Naive thymus-derived CD8-positive, alpha-beta T cell (primary cell): ENCODE measurements at places on chromosomes 2 and 18. TPM values are rescaled to one million over a fixed set of nuclear protein-coding genes. Genes with fewer than 3 reads are reported as not detected.

GRCh38 chr2:225806105-225806504 is 406.6 kb downstream of the NYAP2 start:
- no peak for DNase-seq

SLC9A4 gene
- polyA plus RNA-seq, result not detected

MYCN gene
- not detected for polyA plus RNA-seq

DNA sequence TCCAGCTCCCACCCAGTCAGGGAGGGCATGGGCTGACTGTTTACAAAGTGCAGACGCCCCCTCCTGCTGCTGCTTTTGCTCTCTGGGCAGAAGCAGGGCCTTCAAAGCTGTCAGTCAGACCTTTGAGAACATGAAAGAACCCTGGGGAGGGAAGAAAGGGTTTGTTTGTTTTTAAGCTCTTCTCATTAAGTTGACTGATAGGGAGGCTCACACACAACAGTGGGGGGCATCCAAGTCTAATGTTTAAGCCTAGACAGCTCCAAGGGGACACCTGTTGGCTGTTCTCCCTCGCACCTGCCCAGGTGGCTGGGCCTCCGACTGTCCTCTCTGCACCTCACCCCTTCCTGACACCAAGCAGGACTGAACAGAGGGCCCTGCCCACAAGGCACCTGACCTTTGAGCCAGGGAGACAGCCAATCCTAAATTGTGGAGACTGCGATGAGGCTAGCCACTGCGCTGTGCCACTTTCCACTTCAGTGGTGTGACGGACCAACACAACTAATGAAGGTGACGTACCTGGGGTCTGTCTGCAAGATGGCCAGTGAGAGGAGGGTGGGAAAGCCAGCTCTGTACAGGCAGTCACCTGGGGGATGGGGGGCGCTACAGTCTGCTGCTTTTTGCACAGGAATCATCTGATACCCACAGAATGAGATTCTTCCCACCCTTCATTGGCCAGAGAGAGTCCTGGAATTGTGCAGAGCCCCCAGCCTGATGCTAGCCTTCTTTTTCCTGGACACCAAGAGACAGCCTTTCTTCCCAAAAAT is 16.3 kb downstream of the ST6GAL2 start:
- DNase-seq, result no peak

GRCh38 chr2:11658208-11659114 is 11.5 kb downstream of the NTSR2 start:
- DNase-seq, result no peak

GRCh38 chr2:19138264-19138825 is 220.1 kb downstream of the OSR1 start:
- DNase-seq, result no peak

GRCh38 chr2:171972329-171972982 is 27.3 kb upstream of the METAP1D start:
- DNase-seq, result no peak

- DNase-seq, result no peak
These were observed 734.5 kb upstream of the ACVR2A start for GRCh38 chr2:147110317-147110716.

- DNase-seq, result no peak
These were observed 103.9 kb upstream of the TMEFF2 start for GRCh38 chr2:192298664-192299063.
